ENCODE measurements at places on chromosomes 7 and 10.

GRCh38 chr10:15140698-15141097 is 27.8 kb downstream of the NMT2 start:
- DNase-seq: no peak

DNA sequence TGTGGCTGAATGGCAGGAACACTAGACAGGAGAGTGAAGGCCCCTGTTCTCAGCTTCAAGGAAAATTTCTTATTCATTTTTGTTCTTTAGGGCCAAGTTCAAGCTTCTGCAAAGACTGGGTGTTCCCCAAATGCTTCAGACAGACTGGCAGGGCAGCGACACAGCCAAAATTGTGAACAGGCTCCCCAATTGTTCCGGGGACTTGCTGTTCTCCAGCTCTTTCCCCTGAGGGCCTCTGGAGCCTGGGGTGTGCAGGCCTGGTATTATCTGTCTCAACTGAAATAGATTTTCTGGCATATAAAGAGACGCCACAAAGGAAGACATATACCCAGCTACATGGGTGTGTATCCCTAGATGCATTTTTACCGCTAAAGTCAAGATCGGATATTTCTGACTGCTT is 30.3 kb upstream of the PLCE1 start:
- no peak for DNase-seq

- DNase-seq: no peak
Measured at GRCh38 chr7:102248456-102249395, 37.9 kb upstream of the SH2B2 start.

GRCh38 chr10:124745673-124746072 is 1.5 kb upstream of the FAM53B start:
- peak; percentile 56 for DNase-seq

- DNase-seq: peak; percentile 12
Measured at GRCh38 chr7:114048386-114049235, 129.8 kb upstream of the PPP1R3A start.

- no peak for DNase-seq
Measured at GRCh38 chr7:70113078-70113477, 514.8 kb downstream of the AUTS2 start.

- no peak for DNase-seq
Measured at GRCh38 chr10:20195076-20195475, 378.8 kb downstream of the PLXDC2 start.

DNA sequence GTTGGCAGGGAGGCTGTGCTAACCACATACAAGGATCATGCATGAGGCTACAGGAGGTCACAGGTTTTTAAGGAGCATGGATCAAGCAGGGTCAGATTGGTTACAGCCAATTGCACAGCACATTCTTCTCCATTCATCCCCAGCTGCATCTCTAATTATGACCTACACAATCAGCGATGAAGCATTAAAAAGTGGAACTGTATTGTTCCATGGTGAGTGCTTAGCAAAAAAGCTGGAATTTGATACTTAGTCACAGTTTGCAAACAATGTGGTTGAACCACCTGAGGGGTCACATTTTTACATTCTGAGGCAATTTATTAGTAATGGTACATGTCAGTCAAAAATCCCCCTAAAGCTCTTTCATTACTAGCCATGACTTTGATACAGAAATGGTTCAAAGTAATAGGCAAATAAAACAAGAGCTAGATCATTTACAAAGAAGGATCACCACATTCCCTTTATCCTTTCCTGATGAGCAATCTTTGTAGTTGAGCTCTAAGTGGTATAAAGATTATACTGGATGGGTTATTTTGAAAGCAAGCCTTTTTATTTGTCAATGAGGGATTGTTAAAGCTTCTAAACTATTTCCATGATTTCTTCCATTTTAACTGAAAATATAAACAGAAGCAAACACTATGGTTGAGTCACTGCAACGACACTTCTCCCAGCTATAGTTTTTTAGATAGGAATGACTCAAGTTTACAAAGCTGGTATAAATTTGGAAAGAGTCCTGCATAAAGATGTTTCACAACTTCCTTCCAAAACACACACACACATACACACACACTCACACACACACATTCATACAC is 217.8 kb upstream of the SEMA3A start:
- DNase-seq: peak; percentile 3

GRCh38 chr7:14196555-14196954 is 207.1 kb upstream of the ETV1 start:
- no peak for DNase-seq

DNA sequence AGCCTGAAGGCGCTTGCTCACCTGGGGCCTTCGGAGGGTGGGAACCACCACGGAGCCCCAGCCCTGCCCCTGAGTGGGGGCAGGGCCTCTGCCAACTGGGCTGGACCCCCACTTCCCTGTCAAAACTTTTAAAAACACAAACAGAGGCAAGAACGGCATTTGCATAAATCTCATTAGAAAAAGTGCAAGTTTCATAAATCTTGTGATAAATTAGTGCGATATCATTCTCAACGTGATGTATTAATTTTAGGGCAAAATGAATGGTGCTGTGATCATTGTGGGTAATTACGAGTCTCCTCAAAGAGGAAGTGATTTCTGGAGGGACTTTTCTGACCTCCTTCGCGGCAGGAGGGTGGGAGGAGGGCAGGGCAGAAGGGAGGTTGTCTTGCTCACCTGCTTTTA is 98.3 kb downstream of the CDH23 start:
- DNase-seq: no peak

DNA sequence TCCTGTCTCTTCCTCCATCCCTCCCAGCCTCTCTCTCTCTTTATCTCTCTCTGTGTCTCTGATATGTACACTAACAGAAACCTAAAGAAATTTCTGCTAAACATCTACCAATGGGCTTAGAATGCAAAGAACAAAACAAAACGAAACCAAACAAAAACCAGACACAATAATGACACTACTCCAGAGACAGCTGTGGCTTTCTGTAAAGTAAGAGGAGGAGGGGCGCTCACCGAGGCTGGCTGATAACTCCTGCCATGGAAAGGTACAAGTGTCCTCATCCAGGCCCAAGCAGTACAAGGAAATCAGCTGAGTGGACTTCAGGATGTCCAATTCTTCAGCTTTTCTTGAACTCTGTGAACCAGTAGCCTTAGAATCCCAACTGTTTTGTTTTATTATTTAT is 70.4 kb upstream of the FZD8 start:
- no peak for DNase-seq

DNA sequence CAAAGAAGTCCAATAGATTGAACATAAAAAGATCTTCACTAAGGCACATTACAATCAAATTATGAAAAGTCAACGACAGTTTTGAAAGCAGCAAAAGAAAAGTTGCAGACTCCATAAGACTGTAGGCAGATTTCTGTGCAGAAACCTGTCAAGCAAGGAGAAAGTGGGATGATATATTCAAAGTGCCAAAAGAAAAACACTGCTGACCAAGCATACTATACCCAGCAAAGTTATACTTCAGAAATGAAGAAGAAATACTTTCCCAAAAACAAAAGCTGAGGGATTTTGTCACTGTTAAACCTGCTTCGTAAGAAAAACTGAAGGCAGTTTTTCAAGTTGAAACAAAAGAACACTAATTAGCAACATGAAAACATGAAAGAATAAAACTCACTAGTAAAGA is 145.5 kb downstream of the ZEB1 start:
- DNase-seq: no peak
